NCI-H1092 treated with DMSO at 0.1 percent for 48 hours (cell line): ENCODE measurements at places on chromosomes 1 and 21.
A peak's percentile ranks its signal among the peaks of the same experiment; 100 is the strongest.

GRCh38 chr1:27383039-27383605 lies at the start of gene CD164L2:
CD164L2 (minus strand) TSS chr1:27383333; CDS start chr1:27383239, 94 bp downstream.
- no peak for DNase-seq

DNA sequence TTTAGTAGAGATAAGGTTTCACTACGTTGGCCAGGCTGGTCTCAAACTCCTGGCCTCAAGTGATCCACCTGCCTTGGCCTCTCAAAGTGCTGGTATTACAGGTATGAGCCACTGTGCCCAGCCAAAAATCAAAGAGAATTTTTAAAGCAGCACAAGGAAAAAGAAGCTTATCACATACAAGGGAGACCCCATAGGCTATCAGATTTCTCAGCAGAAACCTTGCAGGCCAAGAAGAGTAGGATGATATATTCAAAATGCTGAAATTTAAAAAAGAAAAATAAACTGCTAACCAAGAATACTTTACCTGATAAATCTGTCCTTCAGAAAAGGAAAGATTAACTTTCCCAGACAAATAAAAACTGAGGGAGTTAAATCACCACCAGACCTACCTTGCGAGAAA lies 43.2 kb downstream of the FLVCR1 start:
- no peak for DNase-seq

GRCh38 chr1:231829332-231829731 lies 202.7 kb downstream of the DISC1 start:
- DNase-seq = no peak

DNA sequence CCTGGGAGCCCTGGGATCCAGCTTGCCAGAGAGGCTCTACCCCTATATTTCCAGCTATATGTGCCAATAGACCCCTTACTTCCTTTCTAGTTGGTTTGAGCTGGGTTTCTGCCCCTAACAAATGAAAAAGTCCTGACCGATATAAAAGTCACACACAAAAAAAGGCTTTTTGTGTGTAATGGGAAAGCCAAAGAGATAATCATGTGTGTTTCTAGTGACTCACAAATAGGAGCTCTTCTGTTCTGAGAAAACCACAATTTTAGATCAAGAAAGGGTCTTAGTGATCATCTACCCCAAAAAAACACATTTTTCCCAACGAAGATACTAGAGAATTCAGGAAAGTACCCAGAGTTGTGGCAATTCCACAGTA lies 23.0 kb upstream of the PLEKHA6 start:
- no peak for DNase-seq

DNA sequence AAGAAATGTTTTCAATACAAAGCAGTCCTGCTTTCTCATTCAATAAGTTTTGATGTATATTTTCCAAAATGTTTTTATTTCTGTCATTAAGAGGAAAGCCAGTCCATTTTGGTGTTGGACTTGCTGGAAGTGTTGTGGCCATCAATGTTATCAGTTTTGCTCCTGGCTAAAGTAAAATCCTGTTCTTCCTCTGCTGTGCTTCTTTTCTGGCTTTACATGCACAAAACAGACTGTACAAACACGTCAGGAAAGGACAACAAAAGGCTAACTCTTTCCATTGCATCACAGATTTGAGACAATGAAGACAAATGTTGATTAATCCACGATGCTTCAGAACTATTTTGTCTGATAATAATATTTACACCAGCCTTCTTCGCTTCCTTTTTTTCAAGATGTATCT lies 735.4 kb downstream of the LTN1 start:
- DNase-seq = no peak

- peak; percentile 95 for DNase-seq
Observed at GRCh38 chr21:39387461-39388037, 38.7 kb upstream of the HMGN1 start.

DNA sequence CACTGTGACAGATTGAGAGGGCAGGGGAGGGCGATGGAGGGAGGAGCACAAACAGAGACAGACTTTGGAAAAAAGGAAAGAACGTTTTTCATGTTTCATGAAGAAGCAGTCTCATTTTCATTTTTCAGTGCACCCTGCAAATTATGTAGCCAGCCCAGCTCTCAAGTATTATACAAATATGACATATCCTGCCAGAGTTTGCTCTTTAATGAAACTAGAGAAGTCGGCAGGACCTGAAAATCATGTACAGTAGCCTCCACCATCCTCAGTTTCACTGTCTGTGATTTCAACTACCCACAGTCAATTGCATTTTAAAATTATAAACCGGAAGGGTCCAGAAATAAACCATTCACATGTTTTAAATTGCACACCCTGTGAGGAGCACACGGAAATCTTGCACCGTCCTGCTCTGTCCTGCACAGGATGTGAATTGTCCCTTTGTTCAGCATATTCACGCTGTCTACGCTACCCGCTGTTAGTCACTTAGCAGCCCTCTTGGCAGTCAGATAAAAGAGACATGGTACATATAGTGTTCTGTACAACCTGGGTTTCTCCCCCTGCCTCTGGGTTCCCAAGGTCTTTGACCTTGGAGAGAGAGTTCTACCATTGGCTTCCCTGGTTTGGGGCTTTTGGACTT lies 13.6 kb upstream of the ADARB1 start:
- DNase-seq = no peak

GRCh38 chr1:159925719-159926078 lies 392 bp upstream of the TAGLN2 start:
- DNase-seq = no peak

DNA sequence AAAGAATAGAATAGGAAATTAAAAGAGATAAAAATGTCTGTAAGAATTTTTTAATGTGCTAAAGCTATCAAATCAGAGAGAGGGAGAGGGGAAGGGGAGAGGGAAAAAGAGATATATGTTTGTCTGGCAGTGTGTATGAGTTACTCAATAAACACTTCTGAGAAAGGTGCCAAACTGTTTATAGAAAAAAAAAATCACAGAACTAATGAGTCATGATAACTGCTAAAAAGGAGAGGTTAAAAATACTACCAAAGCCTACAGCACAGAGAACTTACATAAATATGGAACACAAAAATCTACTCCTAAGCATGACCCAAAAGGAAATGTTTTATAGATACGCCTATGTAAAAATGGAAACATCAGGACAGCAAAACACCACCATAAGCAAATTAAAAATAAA lies 45.4 kb downstream of the SELENOF start:
- no peak for DNase-seq

- no peak for DNase-seq
Observed at GRCh38 chr1:110305900-110306420, 33.2 kb upstream of the RBM15 start.

GRCh38 chr1:31145648-31146047 lies 80.1 kb upstream of the PUM1 start:
- no peak for DNase-seq

GRCh38 chr1:15885701-15886610 lies 38.4 kb downstream of the SPEN start:
- DNase-seq = peak; percentile 66

GRCh38 chr1:225021037-225021436 lies 91.6 kb downstream of the DNAH14 start:
- no peak for DNase-seq

DNA sequence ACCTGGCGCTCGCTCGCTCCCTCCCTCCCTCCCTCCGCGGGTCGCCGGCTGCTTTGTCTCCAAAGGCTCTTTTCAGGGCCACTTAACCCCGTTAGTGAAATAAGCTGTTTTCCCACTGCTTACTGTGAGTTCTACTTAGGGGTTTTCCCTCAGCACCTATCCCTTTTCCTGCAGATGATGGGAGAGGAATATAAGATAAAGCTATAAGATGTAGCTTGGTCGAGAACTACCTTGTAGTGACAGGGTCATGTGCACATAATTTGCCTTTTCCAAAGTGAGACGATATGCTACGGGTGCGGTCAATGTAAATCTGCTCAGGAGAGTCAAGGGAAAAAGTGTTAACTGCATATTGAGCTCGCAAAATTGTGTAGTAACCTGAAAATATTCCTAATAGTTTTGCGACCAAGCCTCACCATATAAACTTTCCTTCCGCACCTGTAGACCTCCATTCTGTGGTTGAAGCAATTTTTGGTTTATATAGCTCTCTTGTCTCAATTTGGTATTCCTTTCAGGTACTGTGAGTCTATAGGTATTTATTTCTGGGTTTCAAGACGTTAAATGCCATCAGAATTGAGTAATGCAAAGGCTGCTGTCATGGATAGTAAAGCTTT lies 55.8 kb upstream of the BOLA1 start:
- DNase-seq = no peak

- no peak for DNase-seq
Observed at GRCh38 chr1:14552246-14552965, 46.1 kb upstream of the KAZN start.

GRCh38 chr1:165403835-165404482 lies 41.0 kb downstream of the RXRG start:
- peak; percentile 41 for DNase-seq

GRCh38 chr1:161367684-161368400 lies at the start of gene CFAP126:
CFAP126 (minus strand) TSS chr1:161367876; CDS start chr1:161367868, 8 bp downstream.
- DNase-seq = peak; percentile 56
